Globus pallidus (tissue), 1 donor: ENCODE measurements at places on chromosomes 13 and 19.

DNA sequence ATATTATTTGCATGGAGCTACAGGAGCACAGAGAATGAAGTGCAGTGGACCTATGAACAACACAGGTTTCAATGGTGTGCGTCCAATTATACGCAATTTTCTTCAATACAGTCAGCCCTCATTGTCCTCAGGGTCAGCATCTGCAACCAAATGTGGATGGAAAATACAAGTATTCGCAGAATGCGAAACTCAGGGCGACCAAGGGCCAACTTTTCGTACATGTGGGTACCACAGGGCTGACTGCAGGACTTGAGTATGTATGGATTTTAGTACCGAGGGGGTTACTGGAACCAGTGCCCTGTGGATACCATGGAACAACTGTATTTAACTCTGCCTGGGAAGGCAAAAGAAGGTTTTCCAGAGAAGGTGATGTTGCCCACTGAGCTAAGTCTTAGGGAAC, 10.2 kb downstream of the LCP1 start:
- DNase-seq: no peak

DNA sequence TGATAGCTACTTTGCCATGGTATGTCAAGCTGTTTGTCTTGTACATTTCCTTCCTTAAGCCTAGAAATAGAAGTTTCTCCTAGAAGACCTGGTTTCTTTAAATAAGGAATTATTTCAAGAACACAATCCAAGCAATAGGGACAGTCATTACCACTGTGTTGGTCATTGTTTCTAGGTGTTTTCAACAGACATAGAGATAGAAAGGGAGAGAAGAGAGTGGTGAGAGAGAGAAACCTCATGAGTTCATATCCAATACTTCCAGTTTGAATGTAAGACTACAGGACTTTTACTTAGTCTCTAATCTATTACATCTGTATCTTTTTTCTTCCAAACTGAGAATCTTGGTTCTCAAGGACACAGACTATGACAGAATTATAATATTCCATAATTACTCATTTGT, 245.9 kb upstream of the STARD13 start:
- no peak for DNase-seq

DNA sequence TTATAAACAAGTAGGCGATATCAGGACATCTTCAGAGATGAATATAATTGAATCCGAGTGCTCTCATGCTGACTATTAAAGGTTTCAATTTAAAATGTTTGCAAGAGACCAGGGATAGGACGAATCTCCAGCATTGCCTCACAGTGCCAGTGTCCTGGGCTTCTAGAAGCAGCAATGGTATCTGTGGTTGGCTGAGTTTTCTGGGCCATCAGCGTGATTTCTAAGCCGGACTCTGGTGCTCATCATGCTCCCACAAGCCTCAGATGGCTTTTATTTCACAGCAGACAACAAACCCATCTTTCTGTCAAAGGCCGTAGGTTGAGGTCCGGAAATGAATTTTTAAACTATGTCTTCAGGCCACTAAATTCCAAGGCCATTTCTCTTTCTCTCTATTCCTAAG, 187.7 kb downstream of the FOXO1 start:
- peak; percentile 27 for DNase-seq

DNA sequence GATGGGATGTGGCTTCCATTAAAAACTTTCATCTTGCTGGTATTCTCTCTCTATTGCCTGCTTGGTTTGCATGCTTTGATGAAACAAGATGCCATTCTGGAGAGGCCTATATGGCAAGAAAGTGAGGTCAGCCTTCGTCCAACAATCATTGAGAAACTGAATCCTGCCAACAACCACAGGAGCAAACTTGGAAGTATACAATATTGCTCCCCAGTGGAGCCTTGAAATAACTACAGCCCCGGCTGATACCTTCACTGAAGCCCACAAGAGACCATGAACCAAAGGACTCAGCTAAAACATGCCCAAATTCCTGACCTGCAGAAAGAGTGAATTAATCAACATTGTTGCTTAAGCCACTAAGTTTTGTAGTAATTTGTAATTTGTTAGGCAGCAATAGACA, 82.5 kb upstream of the FGF14 start:
- DNase-seq: no peak

- no peak for DNase-seq
These were observed 29.9 kb downstream of the NLRP13 start for GRCh38 chr19:55902080-55902751.

GRCh38 chr19:35379992-35380391, 9.1 kb downstream of the GPR42 start:
- no peak for DNase-seq

- DNase-seq: no peak
These were observed 144.1 kb downstream of the DPF1 start for GRCh38 chr19:38079926-38080380.

DNA sequence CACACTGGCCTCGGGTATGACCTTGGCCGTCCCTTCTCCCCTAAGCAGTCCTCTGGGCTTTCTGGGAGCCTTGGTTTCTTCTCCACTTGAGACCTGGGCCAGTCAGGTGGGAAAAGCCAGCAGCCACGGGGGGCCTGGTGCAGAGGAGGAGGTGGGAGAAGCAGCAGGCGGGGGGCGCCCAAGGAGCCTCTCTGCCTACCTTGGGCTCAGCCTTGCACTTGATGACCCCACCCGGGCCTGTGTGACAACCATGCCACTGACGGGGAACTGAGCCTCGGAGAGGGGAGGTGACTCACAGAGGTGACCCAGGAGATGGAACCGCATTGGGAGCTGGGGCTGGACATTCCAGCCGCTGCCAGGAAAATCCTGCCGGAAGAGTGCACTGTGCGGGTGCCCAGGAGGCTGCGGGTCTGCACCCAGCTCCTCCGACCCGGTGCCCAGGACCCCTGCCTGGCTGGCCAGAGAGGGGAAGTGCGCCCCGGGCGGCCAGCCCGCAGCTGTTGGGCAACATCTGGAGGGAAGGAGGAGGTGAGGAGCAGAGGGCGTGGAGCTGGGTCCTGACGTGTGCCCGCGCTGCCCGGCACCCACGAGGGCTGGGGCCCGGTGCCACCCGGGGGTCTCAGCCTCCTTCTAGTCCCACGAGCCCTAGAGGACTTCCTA, 23.4 kb upstream of the SLC7A10 start:
- no peak for DNase-seq

DNA sequence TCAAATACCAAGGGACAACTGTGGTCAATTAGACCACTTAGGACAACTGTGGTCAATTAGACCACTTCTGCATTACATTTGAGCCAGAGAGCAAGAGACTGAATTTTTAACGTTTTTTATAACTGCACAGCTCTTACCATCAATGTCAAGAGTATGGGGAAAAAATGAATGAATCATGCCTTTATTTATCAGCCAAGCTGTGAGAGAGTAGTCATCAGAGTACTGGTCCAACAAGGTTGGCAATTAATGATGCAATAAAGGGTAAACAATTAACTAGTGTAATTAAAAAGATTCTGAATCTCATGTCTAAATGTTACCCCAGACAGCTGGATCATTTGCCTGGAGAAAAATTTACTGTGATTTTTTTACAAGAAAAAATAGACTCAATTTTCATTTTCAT, 381.1 kb downstream of the LIG4 start:
- no peak for DNase-seq

- DNase-seq: no peak
These were observed 53.6 kb downstream of the GADD45B start for GRCh38 chr19:2529473-2529918.

DNA sequence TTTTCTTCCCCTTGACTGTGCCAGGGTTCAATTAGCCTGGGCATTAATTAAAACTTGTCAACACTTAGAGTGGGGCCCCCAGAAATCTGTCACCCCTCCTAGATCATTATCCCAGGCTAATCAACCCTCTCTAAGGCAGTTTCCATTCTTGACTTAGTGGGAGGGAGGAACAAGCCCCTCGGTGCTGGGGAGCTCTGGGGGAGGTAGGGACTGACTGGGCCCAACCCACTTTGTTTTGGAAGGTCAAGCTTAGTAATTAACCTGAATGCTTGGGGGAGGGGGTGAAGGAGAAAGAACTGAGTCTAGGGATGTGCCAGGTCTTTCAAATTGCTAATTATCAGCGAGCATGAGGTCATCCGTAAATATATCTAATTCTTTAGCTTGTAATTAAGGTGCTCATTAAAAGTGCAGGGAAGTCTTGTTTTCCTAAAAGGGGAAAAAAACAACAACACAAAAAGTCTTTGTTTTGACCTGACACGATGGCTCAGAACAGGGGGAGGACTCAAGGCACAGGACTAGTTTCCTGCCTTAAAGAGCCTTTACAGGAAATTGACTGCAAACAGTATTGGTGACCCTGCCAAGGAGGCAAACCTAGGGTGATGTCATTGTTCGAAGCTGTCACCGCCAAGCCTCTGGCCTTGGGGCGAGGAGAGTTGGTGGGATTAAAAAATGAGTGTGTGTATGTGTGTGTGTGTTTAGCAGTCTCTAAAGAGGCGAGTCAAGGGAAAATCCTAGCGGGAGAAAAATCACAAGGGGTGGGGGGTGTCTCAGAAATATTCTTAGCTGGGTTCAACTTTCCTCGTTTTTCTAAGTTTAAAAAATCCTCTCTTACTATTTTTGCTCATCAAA, 19.4 kb downstream of the ACTN4 start:
- no peak for DNase-seq

DNA sequence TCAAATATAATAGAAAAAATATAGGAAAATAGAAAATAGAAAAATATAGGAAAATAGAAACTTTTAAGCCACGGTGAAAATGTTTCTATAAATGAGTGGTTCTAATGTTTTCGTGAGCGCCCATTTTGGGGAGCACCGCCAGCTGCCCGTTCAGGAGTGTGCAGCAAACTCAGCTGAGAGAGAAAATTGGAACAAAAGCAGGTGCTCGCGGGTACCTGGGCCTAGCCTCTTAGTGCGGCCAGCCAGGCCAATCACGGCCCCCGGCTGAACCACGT, 204 bp upstream of the PDX1 start:
- peak; percentile 4 for DNase-seq

- no peak for DNase-seq
These were observed 597.8 kb upstream of the SLC10A2 start for GRCh38 chr13:103663996-103664395.

GRCh38 chr13:27001705-27002104, 169.9 kb downstream of the USP12 start:
- DNase-seq: no peak

DNA sequence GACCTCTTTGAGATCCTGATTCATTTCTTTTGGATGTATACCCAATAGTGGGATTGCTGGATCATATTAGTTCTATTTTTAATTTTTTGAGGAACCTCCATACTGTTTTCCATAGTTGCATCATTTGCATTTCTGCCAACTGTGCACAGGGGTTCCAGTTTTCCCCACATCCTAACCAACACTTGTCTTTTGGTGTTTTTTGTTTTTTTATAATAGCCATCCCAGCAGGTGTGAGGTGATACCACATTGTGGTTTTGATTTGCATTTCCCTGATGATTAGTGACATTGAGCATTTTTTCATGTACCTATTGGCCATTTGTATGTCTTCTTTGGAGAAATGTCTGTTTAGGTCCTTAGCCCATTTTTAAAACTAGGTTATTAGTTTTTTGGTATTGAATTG, 18.8 kb upstream of the GPR183 start:
- DNase-seq: no peak

DNA sequence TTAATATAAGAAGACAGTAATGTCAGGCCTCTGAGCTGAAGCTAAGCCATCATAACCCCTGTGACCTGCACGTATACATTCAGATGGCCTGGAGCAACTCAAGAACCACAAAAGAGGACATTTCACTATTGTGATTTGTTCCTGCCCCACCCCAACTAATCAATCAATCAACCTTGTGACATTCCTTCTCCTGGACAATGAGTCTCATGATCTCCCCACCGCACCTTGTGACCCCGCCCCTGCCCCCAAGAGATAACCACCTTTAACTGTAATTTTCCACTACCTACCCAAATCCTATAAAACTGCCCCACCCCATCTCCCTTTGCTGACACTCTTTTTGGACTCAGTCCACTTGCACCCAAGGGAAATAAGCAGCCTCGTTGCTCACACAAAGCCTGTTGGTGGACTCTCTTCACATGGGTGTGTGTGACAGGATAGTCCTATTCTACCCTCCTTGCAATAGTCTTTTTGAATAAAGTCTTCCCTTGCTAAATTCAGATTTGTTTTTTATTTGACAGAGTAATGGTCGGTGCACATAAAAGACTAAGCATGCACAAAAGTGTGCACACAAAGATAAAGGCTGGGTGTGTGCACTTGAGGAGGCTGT, 14.0 kb downstream of the CD70 start:
- no peak for DNase-seq

- no peak for DNase-seq
These were observed 102.6 kb upstream of the SLC7A1 start for GRCh38 chr13:29698106-29698505.

DNA sequence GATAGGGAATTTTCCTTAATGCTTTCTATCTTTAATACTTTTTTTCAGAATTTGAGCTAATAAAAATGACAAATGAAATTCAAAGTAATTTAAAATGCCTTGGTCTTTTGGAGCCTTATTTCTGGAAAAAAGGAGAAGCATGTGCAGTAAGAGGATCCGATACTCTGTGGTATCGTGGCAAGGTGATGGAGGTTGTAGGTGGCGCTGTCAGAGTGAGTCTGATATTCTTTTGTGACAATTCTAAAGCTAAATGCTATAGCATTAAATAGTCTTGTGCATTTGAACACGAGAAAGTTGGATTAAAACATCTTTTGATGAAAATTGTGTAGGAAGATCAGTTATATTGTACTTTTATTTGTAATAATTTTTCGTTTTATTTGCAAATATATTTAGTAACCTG, 95.0 kb downstream of the RNF17 start:
- no peak for DNase-seq

DNA sequence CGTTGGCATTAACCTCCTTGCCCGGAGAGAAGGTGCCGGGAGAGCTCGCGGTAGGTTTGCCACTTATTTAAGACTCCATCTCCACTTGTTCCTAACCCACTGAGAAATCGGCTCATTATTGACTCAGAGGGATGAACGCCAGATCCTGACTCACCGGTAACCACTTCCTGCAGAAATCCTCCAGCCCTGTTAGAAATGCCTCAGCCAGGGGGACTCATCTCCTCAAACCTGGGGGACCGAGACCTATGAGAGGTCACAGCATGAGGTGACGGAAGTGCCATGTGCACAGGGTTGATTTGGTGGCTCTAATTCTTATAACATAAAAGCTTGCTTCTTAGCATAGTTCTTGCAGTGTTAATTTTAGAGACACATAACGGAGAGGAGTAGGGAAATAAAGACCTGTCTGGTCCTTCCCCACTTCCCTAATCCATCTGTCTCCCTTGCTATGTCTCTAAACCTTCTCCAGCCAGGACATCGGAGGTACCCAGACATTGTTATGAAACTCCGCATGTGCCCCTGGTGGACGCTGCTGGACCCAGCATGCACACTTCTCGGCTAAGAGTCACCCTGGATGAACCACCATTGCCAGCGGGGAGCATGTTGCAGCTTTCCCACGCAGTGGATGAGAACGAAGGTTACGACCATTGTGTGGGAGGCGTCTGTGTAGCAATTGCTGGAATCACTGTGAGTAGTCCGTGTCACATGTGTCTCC, 158.9 kb downstream of the EFNB2 start:
- DNase-seq: no peak

GRCh38 chr13:36282821-36283432, 14.7 kb downstream of the CCDC169 start:
- DNase-seq: peak; percentile 24

GRCh38 chr13:30151388-30151787, 156.0 kb downstream of the KATNAL1 start:
- no peak for DNase-seq
